ENCODE measurements at places on chromosomes 4 and X.

- DNase-seq, result no peak
These were observed 9.7 kb downstream of the TAF9B start for GRCh38 chrX:78129714-78130113.

GRCh38 chr4:65018313-65018712 is 609.1 kb upstream of the TECRL start:
- no peak for DNase-seq

DNA sequence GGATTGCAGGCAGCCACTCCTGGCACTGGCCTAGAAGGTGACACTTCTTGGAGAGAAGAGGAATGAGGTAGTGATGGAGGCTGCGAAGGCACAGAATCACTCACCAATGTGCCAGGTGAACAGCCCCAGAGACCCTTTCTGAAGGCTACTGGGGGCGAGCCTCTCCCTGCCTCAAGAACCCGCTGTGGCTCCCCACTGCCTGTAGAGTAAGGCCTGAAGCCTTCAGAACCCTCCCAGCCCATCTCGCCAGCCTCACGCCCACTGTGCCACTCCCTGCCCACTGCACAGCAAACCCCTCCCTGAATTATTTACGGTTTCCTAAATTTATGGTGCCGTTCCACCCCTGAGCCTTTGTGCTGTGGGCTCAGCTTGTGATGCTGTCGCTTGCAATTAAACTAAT is 24.2 kb upstream of the SORCS2 start:
- no peak for DNase-seq

DNA sequence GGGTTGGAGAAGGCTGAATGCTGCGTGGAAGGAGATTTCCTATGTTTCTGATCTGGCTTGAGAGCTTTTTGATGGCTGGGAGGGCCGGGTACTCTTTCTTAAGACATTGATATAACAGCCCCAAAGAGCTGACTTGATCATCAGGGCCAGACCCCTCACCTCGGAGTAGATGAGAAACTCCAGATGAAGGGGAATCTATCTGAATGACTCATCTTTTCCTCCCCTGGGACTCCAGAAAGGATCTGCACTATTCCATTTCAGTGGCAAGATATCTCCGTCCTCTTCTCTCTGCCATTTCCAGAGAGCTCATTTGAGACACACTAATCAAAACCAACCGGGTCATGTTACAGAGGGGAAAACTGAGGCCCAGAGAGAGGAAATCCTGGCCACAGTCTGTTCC is 92.9 kb upstream of the MSX1 start:
- DNase-seq, result no peak

GRCh38 chrX:103879339-103879738 is 47.3 kb upstream of the RAB9B start:
- DNase-seq, result no peak

- DNase-seq, result no peak
These were observed 82.2 kb downstream of the STOX2 start for GRCh38 chr4:183986971-183987946.

DNA sequence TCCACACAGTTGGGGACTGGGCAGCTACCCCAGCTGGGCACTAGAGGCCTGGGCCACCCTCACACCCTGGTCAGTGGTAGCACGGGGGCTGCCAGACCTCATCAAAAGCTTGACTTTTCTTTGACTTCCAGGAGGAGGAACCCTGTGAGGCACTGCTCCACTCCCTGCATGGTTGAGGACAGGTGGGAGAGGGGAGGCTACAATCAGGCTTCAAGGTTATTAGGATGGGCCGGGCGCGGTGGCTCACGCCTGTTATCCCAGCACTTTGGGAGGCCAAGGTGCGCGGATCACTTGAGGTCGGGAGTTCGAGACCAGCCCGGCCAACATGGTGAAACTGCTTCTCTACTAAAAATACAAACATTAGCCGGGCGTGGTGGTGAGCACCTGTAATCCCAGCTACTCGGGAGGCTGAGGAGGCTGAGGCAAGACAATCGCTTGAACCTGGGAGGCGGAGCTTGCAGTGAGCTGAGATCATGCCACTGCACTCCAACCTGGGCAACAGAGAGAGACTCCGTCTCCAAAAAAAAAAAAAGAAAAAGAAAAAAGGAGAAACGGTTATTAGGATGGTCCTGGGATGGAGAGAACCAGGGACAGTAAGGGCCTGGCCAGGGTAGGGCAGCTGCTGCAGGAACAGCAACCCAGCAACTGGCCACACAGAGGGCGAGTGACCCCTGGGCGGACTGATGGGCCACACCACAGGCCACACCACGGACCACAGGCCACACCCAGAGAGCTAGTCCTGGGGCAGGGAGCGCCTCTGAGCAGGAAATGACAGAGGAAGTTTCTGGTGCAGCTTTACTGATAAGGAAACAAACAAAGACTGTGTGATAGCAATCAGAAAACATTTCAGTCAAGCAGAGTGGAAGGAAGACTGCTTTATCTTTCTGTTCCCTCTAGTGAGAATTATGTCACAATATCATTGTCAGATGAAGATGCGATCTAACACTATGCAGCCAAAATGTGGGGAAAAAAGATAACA is 20.5 kb upstream of the OPN1LW start:
- DNase-seq, result peak; percentile 3

GRCh38 chr4:150238591-150238990 is 160.3 kb downstream of the DCLK2 start:
- DNase-seq, result no peak

DNA sequence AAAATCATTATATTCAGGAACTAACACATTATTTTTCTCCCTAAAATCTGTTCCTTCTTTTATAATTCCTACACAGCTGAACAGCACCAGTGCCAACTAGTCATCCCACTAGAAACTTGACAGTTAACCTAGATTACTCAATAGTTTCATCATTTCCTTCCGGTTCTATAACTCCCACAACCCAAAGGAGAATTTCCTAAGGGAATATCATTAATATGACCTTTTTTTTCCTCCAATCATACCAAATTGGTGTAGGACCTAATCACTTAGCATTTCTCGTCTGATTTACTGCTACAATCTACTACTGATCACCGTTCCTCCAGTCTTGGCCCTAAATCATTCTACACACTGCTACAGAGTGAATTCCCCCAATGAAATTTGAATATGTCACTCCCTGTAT is 45.9 kb downstream of the WDFY3 start:
- DNase-seq, result no peak

- no peak for DNase-seq
These were observed 31.1 kb upstream of the PDLIM3 start for GRCh38 chr4:185566425-185566824.

DNA sequence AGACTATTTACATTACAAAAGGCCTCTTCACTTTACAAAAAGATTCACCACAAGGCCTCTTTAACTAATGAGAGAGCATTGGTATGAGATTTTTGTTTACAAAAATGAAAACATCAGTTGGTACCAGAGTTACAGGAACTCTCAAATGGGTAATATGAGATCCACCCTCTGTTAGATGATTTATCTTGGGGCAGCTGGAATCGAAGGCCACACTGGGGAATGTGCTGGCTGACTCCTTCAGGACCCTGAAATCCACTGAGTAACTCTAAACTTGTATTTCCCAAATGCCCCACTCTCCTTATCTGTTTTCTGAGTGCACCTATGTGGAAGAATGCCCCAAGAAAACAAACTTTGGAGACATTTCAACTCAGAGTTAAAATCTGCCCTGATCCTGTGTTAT is 232.9 kb upstream of the F9 start:
- no peak for DNase-seq

DNA sequence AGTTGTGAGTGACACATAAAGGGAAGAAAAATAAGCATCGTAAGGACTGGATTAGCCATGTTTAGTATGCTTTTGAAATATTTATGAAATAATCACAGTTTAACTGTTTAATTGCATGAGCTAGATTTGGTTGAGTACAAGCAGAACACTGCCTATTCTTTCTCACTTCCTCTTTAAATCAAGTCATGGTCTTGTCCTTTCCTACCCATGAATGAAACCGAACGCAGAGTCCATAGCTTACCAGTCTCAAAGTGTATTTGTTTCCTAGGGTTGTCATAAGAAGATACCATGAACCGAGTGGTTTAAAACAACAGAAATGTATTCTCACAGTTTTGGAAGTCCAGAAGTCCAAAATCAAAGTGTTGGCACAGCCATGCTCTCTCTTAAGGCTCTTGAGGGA is 684.0 kb upstream of the MAGEB2 start:
- no peak for DNase-seq

GRCh38 chr4:45353161-45353560 is 626.8 kb upstream of the GNPDA2 start:
- DNase-seq, result no peak

DNA sequence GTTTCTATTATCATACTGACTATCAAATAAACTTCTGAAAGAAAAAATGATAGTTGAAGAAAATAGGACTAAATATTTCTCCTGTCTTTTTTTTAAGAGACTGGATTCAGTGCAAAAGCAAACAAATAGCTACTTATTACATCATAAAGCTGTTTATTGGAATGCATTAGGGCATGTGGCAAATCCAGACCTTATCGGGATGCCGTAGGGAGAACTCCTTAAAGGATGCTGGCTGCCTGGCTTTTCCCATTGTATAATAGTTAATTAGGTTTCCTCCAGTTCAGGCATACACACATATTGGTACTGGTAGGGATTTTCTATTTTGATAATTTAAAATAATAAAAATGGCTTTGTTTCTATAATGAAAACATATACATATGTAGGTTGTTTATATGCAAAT is 539.3 kb upstream of the ATOH1 start:
- DNase-seq, result no peak

DNA sequence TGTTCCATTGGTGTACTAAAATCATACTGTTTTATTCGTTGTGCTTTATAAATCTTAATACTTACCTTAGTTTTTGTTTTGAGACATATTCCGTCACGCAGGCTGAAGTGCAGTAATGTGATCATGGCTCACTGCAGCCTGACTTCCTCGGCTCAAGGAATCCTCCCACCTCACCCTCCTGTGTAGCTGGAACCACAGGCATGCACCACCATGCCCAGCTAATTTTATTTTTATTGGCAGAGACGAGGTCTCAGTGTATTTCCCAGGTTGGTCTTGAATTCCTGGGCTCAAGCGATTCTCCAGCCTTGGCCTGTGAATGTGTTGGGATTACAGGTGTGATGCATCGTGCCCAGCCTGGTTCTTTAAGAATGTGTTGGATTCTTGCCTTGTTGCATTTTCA is 24.4 kb upstream of the DCK start:
- no peak for DNase-seq

DNA sequence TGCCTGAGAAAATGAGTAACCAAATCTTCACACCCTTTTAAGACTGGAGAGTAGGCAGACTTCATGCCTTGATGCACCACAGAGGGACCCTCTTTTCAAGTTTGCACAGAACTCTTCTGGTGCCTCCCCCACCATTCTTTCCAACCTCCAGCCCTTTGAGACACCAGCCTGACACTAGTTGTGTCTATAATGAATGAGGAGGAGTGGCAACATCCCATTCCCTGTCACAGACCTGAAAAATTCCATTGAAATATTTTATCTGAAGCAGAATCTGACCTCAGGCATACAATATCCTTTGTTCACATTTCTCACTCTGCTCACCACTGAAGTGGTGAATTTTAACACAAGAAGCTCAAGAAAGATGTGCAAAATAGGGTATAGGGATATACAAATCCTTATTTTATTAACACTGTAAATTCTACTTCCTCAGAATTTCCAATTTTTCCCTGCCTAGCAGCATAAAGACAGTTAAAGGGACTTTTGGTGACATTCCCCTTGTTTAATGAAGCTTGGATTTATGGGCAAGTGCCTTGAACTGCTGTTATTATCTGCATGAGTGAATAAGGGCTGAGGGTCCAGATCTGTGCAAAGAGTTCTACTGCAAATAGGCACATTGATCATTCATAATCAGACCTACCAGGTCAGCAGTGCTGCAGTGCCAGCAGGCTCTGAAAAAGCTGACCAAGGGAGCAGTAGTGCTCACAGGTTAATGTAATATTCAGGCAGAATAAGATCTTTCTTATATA is 149.9 kb upstream of the PAQR3 start:
- DNase-seq, result no peak
